Effector memory CD4-positive, alpha-beta T cell (primary cell): ENCODE measurements at places on chromosomes 6 and 20.

GRCh38 chr6:164398647-164399046 lies 910.8 kb downstream of the C6orf118 start:
- no peak for DNase-seq

DNA sequence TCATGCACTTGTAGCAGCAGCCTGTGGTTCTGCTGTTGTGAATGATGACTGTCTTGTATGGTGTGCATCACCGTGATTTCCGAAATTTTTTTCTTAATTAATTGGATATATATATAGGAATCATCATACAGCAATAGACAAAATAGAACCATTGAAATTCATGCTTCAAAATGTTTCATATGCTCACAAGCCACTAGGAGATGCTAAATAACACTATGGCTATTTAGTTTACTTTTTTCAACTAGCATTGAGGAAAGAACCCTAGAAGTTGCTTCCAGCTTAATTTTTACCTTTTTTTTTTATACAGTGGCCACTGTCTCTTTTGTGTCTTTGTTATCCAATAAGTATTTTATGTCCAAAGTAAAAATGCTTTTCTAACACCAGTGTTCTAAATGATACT lies 485.4 kb downstream of the CDKAL1 start:
- DNase-seq, result no peak

DNA sequence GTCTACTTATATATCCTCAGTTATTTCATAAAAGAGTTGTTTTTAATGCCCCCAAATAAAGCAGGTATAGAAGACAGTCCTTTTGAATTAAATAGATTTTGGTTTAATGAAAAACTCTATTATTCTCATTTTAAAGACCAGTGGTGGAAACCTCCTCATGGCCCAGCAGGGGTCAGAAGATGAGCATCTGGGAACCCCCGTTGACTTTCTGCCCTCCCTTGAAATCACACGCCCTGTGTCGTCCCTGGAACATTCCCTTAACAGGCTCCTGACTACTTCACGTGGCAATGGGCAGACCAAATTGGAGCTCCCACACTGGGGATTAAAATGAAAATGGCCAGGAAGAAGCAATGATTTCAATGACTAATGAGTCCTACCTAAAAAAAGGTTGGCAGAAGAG lies 220.9 kb downstream of the KIF16B start:
- no peak for DNase-seq

- no peak for DNase-seq
Measured at GRCh38 chr6:50899306-50899870, 80.7 kb downstream of the TFAP2B start.

DNA sequence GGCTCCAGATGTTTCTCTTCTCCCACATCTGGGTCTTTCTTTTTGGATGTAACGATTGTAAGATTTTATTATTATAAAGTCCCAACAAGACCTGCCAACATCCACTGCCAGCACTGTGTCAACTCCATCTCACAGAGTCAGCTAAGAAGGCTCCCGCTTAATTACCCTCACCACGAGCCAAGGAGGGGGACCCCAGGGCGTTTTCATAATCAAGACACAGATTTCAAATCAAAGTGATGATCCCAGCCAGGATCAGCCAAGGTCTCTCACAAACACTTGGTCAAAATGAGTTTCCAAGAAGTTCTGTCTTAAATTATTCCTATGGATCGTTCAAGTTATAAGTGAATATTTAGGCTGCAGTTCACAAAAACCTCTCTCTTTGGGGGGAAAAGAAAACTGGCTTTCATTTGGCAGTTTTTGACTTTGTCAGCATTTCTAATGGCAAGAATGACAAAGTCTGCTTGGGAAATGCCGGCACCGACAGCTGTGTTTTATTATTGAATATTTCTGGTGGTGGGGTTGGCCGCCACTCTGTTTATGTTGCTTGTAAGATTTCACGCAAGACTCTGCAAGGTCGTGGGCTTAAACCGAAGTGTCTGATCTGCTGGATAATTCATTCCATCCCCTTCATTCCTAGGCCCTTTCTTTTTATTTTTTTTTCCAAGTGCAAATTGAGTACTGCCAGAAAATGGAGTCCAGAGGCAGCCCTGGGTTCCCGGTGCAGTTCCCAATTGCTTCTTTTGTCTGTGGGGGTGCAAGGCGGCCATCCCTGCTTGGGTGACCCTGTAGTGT lies 170.2 kb upstream of the PMEPA1 start:
- DNase-seq, result no peak
